ENCODE measurements at places on chromosomes 13 and 19.

DNA sequence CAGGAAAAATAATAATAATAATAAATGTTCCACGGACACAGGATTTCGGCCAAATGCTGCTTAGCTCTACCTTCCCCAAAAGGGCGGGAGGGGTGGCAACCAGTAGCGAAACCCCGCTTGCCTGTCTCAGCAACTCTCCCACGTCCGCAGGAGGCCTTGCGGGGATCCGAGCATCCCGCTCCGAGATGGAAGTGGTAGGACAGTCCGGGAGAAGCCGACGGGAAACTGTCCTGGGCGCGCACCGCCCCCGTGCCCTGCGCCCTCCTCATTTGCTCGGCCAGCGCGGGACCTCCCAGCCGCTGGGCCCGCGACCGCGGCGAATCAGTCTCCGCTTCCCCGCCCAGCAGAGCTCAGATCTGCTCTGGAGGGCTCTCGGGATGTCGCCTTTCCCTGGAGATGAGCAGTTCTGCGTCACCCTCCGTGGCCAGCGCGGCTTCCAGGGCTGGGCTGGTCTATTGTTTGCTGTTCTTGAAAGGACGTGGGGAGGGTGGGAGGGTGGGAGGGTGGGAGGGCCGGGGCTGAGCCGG lies 48.9 kb upstream of the PABPC3 start:
- no peak for DNase-seq

- DNase-seq = no peak
Measured at GRCh38 chr13:48653472-48653939, at the start of gene CYSLTR2. Gene CYSLTR2 (plus strand): TSS chr13:48653929. CDS start chr13:48706818, 52,889 bp downstream.

GRCh38 chr19:13005861-13006370 lies 10.6 kb downstream of the NFIX start:
- DNase-seq = no peak

GRCh38 chr19:38742906-38743305 lies 1.4 kb downstream of the CAPN12 start:
- no peak for DNase-seq

DNA sequence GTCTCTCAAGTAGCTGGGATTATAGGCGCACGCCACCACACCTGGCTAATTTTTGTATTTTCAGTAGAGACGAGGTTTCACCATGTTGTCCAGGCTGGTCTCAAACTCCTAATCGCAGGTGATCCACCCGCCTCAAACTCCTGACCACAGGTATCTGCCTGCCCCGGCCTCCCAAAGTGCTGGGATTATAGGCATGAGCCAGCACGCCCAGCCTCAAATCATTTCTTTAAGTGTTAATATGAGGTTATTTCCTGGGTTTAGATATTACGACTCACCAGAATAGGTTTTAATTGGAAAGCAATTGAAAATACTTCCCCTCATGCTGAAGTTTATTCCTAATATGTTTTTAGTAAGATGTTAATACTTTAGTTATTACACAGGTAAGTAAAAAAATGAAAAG lies 144.5 kb downstream of the NUFIP1 start:
- no peak for DNase-seq

- DNase-seq = no peak
Measured at GRCh38 chr19:49874503-49875157, 2.5 kb downstream of the AKT1S1 start.

- no peak for DNase-seq
Measured at GRCh38 chr13:40933508-40934204, 85.5 kb downstream of the ELF1 start.

DNA sequence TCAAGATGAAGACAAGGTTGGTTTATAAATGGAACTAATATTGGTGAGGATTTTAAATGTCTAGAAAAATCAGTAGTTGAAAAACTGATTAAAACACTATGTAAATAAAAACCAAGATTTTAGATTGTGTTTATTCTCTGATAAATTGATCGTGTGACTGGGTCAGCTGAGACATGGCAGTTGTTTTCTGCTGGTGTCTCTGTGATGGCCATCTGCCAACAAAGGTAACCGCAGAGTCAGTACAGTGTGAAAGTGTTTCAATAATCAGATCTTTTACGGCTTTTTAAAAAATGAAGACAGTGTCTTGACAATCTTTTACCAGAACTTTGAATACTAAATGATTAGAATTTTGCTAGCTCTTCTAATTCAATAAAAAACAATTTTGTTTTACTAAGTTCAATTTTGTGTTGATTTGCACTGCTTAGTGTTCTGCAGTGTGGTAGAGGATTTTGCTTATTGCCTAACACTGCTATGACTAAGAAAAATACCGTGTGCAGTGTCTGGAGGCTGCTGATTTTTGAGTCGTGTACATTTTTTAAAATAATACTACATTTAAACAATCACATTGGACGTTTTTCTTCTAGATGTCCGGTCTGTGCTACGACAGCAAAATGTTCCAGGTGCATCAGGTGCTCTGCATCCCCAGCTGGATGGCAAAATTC lies 32.7 kb upstream of the GPR183 start:
- DNase-seq = no peak

Data from activated T-cell treated with anti-CD3 and anti-CD28 coated beads for 48 hours (primary cell).